Kidney epithelial cell (primary cell): ENCODE measurements at places on chromosomes 11 and 22.

- no peak for DNase-seq
Measured at GRCh38 chr22:44494497-44494896, 3.5 kb downstream of the RTL6 start.

- DNase-seq: no peak
Measured at GRCh38 chr22:20957683-20958431, 9.2 kb upstream of the AIFM3 start.

DNA sequence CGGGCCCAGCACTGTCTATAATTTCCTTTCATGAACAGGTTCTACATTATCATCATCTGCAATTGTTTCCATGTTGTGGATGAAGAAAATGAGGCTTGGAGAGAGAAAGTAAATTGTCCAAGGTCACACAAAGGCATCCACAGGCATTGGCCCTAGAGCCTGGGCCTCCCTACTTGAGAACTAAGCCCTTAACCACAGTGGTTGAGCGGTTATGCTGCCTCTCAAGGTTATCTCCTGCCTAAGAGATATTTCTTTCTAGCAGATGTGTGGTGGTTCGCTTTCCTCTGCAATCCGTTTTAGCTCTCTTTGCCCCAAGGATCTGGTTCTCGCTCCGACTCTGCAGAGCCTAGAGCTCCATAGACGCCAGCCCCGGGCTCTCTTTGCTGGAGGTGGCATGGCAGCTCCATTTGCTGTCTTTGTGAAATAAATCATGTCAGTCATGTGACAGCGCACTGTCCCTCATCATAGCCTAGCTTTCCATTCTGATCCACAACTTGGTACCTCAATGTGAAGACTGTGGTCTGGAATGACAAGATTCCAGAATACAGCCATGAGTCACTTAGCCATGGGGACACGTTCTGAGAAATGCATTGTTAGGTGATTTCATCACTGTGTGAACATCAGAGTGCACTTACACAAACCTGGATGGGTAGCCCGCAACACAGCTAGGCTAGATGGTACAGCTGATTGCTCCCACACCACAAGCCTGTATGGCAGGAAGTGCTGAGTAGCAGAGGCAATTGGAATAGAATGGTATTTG is 27.2 kb downstream of the RPS6KA4 start:
- DNase-seq: peak; percentile 52

DNA sequence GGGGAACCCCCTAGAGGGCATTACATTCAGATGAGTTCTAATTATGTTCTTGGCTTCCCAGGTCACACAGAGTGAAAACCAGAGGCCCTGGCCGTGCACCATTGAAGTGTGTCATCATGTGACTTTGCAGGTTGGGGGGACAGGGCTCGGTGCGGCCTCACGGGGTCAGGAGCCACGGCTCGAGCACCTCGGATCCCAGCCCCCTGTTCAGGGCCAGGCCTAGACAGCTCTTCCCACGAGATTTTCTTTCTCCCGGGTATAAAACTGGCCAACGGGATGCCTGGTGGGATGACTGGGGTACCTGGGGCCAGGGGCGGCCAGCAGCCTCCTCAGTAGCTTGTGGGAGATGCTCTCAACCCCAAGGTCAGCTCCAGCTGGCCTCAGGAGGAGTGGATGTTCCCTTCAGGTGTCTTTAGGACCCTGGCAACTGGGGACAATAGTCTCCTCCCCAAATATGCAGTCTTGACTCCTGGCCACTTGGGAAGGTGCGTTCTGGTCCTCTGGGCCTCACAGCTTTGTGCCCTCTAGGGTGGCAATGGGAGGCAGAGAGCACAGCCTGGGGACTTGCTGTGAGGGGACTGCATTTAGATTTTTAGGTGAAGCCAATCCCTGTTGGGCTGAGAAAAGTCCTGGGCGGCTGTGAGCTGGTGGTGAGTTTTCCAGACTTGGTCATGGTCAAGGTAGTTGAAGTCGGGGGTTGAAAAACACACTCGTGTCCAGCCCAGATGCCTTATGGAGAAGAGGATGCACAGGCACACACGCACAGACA is 95.6 kb downstream of the KCNQ1 start:
- DNase-seq: no peak

GRCh38 chr22:37630839-37631435 is 8.5 kb upstream of the SH3BP1 start:
- no peak for DNase-seq

- DNase-seq: no peak
Measured at GRCh38 chr11:35822815-35823495, 120.9 kb upstream of the LDLRAD3 start.

DNA sequence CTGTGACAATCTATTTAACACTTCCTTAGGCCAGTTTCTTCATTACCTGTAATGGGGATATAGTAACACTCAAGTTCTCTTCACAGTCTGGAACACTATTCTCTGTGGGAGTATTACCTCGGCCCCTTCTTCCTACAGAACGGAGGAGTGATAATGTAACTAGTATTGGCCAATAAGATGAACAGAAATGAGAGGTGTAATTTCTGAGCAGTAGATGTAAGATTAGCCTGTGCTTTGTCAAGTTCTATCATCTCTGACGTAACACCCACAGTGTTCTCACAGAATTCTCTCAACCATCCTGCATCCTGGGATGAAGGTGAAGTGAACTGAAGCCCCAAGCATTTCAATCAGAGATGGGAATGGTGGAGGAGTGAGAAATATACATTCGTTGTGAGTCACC is 65.2 kb upstream of the TOP3B start:
- no peak for DNase-seq

DNA sequence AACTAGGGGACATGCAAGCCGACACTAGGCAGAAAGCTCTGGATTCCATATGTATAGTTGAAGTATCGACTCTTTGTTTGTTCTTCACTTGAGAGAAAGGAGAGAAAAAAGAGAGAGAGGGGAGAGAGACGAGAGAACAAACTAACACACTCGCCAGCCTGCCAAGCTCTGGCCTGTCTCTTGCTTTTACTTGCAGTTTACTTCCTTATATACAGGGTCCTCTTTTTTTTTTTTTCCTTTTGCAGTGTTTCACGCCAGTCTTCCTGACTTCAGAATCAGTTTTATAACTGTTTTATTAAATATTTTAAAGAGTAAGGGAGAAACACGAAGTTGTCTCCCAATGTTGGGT is 19.9 kb downstream of the TEAD1 start:
- no peak for DNase-seq

- DNase-seq: no peak
Measured at GRCh38 chr11:96189351-96189750, 153.6 kb downstream of the MAML2 start.

DNA sequence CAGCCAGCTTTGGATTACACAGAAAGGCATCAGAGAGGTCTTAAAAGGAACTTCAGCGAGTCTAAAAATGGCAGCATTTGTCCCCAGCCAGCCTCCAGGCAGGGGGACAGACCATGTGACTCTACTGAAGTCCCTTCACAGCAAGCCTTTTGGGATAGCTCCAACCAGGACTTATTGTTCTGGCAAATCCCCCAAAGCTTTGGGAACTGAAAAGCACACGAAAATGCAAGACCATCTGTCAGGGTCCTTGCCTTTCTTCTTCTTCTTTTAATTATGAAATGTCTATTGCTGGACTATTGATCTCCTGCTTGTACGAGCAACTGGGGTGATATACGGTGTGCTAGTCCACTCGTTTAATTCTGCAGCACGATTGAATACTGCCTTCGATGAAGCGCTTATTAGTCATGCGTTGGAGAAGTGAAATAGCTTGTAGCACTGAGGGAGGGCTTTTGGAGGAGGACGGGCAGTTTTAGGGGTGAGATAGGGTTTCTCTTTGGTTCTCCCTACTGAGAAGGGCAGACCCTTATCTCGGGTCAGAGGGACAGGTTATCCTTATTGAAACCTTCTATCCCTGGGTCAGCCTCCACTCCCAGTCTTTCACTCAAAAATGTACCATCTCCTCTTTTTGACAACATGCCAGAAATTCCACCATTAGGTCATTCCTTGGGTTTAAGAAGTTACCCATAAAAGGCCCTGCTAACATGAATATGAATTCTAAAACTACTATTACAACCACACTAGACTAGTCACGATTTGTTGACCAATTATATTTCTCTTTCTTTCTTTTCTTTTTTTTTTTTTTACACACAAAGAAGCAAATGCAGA is 416.4 kb downstream of the MIAT start:
- DNase-seq: no peak

GRCh38 chr11:45267052-45267451 is 19.1 kb downstream of the SYT13 start:
- no peak for DNase-seq

GRCh38 chr22:46684706-46685105 is 53.3 kb downstream of the CERK start:
- DNase-seq: no peak

DNA sequence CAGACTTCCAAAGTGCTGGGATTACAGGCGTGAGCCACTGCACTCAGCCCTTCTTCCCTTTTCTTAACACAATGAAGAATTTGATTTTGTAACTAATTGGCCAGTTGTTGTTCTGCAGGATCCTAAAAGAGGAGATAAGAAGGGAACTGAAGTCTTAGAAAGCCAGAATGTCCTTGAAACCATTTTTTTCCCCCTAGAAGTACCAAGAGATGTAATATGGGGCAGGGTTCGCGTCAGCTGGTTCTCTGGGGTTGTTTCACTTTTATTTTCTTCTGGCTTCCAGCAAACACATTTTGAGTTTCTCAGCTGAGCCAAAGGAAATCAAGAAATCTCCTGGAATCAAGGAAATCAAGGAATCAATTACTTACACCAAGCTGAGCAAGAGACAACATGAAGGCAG is 7.6 kb upstream of the NUCB2 start:
- DNase-seq: no peak

GRCh38 chr11:79431535-79431934 is 9.3 kb downstream of the TENM4 start:
- DNase-seq: peak; percentile 83

DNA sequence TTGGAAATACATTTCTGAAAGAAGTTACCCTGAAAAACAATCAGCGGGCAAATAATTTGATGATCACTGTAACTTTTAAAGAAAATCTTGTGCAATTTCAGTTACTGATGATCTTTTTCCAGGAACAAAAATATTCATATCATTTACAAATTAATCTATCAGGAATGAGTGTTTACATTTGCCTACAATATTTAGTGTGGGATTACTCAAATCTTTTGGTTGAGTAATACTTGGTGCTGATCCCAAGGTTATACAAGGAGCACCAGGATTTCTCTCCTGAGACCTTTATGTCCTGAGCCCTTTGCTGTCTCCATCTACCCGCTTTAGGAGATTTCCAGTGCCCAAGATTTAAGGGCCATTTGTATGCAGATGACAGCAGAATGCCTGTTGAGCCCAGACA is 116.1 kb downstream of the ATXN10 start:
- no peak for DNase-seq

GRCh38 chr22:24845041-24845898 is 39.3 kb downstream of the SGSM1 start:
- no peak for DNase-seq

DNA sequence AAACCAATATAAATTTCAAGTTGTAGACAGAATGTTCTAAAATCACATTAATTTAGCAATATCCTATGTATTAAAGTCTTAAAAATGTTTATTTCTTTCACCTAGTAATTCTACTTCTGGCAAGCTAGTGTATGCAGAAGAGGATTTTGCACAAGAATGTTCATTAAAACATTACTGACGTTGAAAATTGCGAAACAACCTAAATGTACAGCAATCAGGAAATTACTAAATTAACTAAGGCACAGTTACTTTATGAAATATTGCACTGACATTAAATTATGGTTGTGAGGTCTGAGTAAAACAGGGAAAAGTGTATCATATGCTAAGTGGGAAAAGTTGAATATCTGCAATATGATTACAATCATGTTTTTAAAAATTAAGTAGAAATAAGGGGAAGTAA is 4.1 kb downstream of the SLC36A4 start:
- no peak for DNase-seq

- no peak for DNase-seq
Measured at GRCh38 chr22:45120931-45121330, 42.8 kb upstream of the NUP50 start.

DNA sequence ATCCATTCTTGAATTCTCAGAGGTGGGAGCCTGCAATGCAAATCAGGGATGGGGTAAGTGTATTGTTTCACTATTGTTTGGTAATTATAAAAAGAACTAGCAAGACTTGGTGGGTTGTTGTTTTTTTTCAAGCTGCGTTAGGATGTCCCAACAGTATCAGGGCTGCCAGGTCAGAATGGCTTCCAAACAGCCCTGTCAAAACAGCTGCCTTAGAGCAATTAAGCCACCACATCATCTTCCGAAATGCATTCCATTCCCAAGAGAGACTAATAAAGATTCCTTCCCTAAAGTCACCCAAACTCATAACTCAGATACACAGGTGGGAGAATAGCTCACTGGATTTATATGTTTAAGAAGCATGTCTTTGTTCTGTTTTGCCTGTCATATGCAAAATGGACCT is 23.5 kb downstream of the BBOX1 start:
- no peak for DNase-seq

DNA sequence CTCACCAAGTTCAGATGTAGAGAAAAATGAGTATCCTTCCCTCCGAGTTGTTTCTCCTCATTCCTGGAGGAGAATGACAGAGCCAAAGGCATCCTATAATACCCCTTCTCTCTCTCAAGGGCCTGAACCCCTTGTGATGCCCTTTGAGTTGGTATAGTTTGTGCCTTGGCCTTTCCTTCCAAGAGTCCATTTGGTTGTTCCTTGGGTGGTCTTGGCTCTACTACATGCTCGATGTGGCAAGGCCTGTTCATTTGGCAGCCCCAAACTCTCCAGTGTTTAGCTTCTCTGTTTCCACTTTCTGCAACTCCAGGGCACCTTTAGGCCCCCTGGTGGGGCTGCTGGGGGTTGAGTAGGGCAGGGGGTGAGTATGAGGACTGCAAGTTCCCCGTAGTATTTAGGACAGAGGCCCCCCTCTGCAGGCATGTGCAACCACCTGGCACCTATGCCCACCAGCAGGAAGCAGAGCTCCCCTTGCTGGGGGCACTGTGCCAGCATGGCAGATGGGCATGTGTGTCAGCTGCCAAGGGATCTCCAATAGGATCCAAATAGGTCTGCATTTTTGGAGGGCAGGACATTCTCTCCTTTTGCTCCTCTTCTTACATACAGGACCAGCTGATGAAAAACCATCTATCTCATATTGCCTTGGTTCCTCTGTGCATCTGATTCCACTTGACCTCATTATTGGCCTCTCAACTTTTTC is 217.2 kb upstream of the CADM1 start:
- no peak for DNase-seq

- no peak for DNase-seq
Measured at GRCh38 chr11:121100943-121101342, at the start of gene TECTA. TSS of gene TECTA (plus strand) at chr11:121101243. CDS start at chr11:121102666, 1,423 bp downstream.

- no peak for DNase-seq
Measured at GRCh38 chr22:23305922-23306374, 125.6 kb downstream of the BCR start.

DNA sequence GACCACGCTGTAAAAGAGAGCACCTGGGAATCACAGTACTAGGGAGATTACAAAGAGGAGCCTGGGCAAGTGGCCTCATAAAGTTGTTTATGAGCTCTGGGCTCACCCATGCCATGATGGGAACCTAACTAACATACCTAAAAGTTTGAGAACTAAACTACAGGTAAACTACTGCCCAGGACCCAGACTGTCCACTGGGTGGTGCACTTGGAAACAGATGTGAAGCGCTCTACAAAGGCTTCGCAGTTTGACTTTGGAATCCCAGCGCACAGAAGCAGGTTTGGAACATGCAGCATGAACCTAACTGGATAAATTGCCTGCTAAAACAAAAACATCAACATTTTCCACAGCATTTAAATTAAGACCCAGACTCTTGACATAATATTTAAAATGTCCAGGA is 418.6 kb downstream of the FAM181B start:
- DNase-seq: no peak

- DNase-seq: no peak
Measured at GRCh38 chr11:133926466-133927246, 30.1 kb downstream of the IGSF9B start.

- DNase-seq: no peak
Measured at GRCh38 chr11:130181295-130182272, 22.0 kb downstream of the ST14 start.
